KBM-7 (cell line): ENCODE measurements at places on chromosomes 4 and X.
A peak's percentile ranks its signal among the peaks of the same experiment; 100 is the strongest.

DNA sequence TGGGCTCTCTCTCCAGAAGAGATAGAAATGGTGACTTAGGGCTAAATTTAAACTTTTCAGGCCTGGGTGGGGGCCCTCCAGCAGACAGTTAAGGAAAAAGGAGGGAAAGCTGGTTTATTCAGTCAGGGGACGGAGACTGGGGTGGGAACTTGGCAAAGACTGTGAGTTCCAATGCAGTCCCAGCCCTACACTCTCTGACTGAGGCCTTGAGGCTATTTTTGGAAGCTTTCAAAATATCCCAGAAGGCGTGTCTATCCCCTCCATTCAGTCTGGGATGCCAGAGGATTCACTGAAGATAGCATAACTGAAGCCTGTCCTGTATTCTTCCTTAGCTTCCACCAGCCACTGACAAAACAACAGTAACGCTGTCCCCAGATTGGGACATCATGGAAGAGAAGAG, 32.1 kb upstream of the MSN start:
- no peak for DNase-seq

DNA sequence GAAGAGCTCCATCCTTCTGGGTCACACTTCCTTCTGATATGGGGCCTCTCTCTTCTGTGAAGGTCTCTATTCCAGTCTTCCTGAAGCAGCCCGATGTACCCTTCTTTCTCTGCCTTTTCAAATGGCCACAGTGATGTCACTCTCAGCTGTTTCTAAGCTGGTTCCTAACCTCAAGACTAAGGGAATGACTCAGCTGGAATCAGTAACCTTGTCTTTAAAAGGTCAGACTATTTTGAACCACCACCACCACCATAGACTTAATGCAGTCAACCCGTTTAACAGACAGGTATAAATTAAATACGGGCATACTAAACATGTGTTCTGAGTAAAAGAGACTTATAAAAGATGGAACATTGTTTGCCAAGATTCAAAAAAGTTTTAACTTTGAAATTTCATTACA, 121.0 kb downstream of the PPA2 start:
- DNase-seq, result no peak

GRCh38 chr4:17866810-17867209, 56.0 kb downstream of the NCAPG start:
- no peak for DNase-seq

DNA sequence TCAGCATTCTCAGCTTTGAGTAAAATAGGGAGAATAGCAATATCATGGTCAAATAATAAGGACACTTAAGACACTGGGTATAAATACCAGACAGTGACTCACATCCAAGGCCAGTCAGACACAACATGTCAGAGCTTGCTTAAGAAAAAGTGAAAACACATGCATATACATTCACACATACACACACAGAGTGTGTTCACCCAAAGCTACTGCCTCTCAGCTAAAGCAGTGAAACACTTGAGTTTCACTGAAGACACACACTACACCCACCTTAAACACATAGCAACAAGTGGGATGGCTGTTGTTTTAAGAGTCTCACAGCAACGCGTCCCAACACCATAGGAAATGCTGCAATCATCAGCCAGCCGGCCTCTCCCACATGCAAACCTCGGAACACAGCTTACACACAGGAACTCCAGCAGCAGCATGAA, 14.4 kb downstream of the SHROOM4 start:
- DNase-seq, result no peak

- DNase-seq, result no peak
Measured at GRCh38 chr4:126678618-126679017, 954.1 kb upstream of the INTU start.

GRCh38 chr4:110970642-110971041, 347.8 kb upstream of the PITX2 start:
- peak; percentile 46 for DNase-seq

GRCh38 chr4:75629239-75629638, 1.1 kb downstream of the CDKL2 start:
- no peak for DNase-seq

DNA sequence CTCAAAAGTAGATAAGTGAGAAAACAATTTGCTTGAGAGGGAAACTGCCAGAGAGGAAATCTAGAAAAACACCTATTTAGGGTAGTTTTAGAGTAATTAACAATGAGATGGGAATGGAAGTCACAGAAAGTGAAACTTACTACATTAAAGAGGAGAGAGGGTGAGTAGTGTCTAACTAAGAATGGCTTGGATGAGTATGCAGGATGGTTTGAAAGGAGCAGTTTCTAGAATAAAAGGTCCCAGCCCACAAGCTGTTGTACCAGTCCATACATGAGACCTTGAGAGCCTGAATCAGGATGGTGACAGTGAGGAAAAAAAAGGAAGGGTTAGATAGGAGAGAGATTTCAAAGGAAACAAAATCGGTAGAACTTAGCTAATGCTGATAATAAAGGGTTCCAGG, 1.3 kb downstream of the GAR1 start:
- DNase-seq, result no peak

GRCh38 chr4:169268951-169269760, 1.6 kb downstream of the SH3RF1 start:
- no peak for DNase-seq

GRCh38 chr4:83248486-83248885, 36.1 kb downstream of the COQ2 start:
- no peak for DNase-seq

GRCh38 chr4:36207831-36208520, 36.3 kb downstream of the ARAP2 start:
- no peak for DNase-seq

DNA sequence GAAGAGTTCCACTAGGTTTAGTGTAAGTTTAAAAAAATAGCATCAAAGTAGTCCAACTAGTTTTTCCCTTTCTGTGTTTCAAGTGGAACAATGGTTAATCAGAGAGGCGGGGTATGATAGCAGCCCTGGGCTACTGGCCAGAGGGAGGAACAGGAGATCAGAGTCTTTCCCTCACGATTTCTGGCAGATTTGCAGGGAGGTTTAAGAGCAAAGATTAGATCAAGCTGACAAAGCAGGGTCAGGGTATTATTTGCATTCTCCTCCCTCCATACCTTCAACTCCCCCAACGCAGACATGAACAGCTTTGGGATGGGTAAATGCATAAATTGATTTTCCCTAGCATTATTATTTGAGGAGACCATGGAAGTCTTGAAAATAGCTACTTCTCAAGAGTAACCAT, 277.6 kb upstream of the DIAPH2 start:
- DNase-seq, result no peak

- DNase-seq, result peak; percentile 23
Measured at GRCh38 chr4:170758988-170759387, 669.2 kb upstream of the AADAT start.

DNA sequence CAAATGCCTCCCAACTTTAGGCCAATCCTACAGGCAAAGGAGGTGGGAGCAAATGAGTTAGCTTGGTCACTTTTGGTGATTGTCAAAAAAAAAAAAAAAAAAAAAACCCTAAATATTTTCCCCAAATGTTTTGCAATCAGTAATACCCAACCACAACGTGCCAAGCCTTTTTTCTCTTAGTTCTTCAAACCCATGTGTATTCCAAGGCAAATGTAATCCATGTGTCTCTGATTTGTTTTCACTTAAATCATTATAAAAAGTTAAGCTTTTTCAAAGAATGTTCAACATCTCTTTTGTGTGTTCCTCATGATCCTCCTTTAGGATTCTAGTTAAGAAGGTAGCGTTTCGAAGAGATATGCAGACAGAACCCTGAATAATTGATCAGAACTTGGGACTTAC, 328.4 kb downstream of the PAPSS1 start:
- no peak for DNase-seq

GRCh38 chrX:150127216-150127615, 188.9 kb upstream of the EOLA2 start:
- no peak for DNase-seq

GRCh38 chr4:48939785-48940184, 33.2 kb upstream of the OCIAD2 start:
- DNase-seq, result no peak

DNA sequence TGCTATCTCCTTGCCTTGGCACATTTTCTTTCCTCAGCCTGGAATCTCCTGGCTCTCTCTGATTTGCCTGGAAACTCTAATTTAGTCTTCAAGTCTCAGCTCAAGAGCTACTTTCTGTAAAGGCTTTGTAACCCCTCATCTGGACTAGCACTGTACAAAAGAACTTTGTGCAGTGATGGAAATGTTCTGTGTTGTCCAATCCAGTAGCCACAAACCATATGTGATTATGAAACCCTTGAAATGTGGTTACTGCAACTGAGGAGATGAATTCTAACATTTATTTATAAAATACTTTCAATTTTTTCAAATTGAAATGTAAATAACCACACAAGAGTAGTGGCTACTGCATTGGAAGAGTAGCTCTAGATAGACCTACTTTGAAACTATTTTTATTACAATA, 66.6 kb upstream of the HS3ST1 start:
- DNase-seq, result no peak

DNA sequence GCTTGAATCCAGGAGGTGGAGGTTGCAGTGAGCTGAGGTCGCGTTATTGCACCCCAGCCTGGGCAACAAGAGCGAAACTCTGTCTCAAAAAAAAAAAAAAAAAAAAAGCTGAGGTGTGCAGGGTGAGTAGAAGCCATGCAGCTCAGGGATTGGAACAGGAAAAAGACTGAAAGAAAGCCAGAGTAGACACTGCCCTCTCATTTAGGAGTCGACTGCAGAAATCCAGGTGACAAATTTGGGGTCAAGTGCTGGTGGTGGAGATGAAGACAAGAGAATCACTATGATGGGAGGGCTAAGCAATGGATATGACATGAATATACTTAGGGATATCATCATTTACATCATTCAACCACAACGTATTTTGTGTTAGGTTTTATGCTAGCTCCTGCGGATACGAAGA, 1.9 kb downstream of the NEIL3 start:
- no peak for DNase-seq

- no peak for DNase-seq
Measured at GRCh38 chrX:9315086-9315485, 149.8 kb upstream of the TBL1X start.

GRCh38 chr4:126697748-126698147, 935.0 kb upstream of the INTU start:
- DNase-seq, result no peak

DNA sequence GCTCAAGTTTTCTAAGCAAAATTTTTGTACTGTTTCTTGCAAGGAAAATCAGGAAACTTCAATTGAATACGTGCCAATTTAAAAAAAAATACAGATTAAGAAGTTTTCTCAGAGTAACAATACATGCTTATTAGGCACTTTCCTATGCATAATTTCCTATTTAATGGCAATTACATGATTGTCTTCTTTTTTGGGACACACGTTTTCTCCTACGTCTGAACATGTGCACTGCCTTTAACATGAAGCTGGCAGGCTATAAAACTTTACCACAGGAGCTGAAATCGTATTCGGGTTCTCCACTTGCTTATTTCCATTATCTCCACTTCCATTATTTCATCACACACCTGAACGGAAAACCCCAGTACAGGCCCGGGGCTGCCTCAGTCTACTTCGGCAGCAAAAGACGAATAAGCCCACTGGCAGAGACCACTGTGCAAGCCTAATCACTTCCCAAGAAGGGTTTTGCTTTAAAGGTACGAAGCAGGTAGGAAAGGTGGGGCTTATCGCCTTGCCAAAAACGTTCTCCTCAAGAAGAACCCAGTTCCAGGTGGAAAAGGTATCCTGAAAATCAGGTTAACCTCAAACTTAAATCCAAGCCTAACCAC, 575 bp downstream of the RCHY1 start:
- DNase-seq, result no peak

DNA sequence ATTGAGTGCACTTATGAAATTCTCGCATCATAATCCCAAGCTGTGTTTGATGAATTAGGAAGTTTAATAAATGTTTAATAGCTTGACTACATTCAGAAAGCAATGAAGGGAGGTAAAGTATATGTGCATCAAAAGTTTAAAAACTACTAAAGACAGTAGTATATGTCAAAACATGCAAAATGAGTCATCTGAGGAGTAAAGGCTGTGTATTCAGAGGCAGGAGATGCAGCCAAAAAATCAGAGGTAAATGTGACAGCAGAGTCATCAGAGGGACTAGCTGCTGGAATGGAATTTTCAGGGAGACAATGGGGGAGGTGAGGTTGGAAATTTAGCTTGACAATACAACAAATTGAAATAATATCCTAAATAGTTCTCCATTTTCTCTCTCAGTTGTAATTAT, 127.0 kb upstream of the FUNDC1 start:
- DNase-seq, result no peak

DNA sequence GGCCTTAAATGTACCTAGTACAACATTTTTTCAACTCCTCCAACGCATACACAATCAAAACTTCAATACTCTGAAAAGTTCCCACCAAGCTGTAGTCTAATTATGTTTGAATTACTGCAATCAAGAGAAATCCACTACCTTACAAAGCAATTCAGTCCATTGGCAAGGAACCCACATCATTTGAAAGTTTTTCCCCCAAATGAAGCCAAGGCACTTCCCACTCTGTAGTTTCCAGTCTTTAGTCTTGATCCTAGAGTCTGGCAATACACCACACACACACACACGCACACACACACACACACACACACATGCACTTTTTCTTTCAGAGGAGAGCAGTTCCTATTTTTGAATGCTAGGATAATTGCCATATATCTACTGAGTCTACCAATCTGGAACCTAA, 79.6 kb downstream of the ANTXR2 start:
- DNase-seq, result peak; percentile 14

GRCh38 chrX:23515028-23515427, 152.3 kb upstream of the PRDX4 start:
- peak; percentile 8 for DNase-seq

DNA sequence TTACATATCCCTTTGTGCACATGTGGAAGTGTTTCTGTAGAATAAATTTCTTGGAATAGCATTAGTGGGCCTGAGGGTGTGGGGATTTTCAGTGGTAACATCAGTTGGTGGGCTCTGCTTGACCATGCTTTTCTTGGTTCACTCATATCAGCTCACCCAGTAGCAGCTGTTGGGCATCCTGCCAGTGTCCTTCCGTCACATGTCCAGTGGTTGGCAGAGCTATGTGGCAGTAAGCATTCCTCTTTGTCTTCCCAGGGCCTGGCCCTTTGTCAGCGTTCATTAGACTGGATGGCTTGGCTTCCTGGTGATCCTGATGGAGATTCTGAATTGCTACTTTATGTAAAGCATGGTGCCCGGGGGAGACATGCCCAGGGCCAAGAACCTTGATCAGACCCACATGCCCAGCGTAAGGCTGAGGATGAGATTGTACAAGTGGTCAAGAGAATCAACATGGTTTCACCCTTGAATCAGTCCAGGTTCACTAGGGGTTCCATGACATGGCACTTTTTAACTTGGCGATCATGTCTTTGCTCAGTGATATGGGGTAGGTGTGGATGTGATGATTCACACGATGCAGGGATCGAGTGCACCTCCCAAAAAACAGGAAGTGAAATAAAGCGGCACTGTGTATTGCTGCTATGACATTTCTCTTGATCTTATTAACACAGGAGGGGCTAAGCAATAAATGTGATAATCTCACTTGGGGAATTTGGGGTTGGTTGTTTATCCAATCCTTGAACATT, 72.1 kb upstream of the IGFBP7 start:
- DNase-seq, result peak; percentile 14

- no peak for DNase-seq
Measured at GRCh38 chr4:163566257-163566796, 71.8 kb downstream of the TMA16 start.

DNA sequence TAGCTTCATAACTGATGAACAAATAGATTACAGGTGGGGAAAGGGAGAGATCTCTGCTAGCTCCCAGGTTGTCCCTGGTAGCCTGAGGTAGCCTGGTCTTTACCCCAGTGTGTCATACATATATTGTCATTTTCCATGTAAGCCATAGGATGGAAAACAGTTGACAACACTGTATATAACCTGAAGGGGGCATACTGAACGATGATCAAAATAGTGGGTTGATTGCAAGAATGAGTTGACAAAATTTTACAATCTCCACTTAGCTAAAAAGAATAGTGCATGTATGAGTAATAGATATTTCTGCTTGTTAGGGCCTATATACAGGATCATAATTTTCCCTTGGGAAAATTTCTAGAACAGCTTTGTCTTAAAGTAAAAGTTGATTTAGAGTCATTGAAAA, 304.1 kb upstream of the HAND2 start:
- DNase-seq, result no peak
